Activated CD4-positive, alpha-beta T cell treated with anti-CD3 and anti-CD28 coated beads for 1 hour (primary cell): ENCODE measurements at places on chromosomes 5 and 9.

- no peak for DNase-seq
Observed at GRCh38 chr5:125376059-125376641, 629.7 kb upstream of the ZNF608 start.

DNA sequence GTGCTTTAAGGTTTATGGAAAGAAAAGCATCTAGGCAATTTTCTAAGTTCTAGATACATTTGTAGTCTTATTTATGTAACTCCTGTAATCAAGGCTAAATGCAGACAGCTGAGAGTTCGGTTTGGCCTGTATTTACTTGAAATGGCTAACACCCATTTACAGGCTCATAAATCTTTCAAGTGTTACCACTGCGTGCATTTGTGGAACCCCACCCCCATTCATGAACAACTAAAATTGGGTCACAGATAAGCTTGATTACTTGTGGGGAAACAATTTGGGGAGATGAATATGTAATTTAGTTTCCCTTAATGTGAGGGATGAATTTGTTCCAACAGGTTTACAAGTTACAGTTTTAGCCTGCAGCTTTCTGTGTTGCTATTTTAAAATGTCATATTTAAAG lies 360.6 kb downstream of the ARRDC3 start:
- no peak for DNase-seq

DNA sequence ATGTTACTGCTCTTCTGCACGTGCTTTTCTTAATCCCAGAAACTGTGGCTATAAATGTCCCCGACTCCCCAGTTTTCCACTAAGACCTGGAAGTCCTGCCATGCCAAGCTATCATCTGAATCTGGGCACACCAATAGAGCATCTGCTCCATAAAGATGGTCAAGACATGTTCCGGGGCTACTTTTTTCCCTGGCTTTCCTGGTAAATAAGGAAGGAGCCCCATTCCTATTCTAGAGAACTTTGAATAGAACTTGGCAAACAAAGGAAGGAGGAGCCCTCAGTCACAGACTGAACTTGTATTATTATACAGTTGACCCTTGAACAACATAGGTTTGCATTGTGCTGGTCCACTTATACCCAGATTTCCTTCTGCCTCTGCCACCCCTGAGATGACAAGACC lies 182.9 kb downstream of the CCDC192 start:
- DNase-seq, result no peak

DNA sequence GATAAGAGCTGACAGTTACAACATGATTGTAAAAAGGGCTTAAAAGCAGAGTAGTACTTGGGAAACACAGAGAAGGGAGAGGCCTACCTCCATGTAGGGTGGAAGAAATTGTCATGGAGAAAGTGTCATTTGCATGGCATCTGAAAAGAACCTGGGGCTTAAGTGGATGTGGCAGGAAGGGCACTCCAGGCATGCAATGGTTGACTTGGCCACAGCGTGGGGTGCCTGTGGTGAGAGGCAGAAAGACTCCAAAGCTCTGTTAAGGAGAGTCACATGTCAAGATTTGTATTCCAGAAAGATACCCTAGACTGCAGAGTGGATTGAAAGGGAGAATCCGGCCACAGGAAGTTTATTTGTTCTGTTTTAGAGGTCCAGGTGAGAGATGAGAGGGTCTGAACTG lies 2.4 kb downstream of the POLR3G start:
- DNase-seq, result no peak

- DNase-seq, result no peak
Observed at GRCh38 chr9:107481035-107481434, 8.5 kb downstream of the KLF4 start.

DNA sequence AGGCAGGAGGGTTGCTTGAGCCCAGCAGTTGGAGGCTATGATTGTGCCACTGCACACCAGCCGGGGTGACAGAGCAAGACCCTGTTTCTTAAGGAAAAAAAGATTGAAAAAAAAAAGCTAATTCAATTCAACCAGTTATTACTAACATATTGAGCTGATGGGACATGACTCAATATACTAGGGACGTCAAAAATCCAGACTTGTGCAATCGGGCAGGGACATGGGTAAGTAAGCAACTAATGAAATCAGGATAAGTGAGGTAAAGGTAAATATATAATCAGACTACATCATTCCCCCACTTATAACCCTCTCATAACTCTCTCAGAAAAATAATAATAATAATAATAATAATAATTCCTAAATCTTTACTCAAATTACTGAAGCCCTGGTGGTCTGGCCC lies 975 bp upstream of the HAVCR1 start:
- no peak for DNase-seq
